ENCODE measurements at places on chromosomes 16 and 17. TPM values are rescaled to one million over a fixed set of nuclear protein-coding genes. Genes with fewer than 3 reads are reported as not detected.

Gene CCL14
- total RNA-seq: 7.1 TPM

Gene ASB16
- not detected for total RNA-seq

Gene ZDHHC7
- total RNA-seq: 38.6 TPM

Gene WDR81
- total RNA-seq: 13.8 TPM

Gene ARL5C
- not detected for total RNA-seq

Gene SOX9
- not detected for total RNA-seq

Measured in endothelial cell of coronary artery (primary cell).